Activated CD4-positive, alpha-beta T cell treated with anti-CD3 and anti-CD28 coated beads, Interleukin-2, amount 50 U/mL, for 24 hours (primary cell): ENCODE measurements at places on chromosomes 3 and 15.

- no peak for DNase-seq
Measured at GRCh38 chr3:24225385-24225950, 269.2 kb downstream of the THRB start.

DNA sequence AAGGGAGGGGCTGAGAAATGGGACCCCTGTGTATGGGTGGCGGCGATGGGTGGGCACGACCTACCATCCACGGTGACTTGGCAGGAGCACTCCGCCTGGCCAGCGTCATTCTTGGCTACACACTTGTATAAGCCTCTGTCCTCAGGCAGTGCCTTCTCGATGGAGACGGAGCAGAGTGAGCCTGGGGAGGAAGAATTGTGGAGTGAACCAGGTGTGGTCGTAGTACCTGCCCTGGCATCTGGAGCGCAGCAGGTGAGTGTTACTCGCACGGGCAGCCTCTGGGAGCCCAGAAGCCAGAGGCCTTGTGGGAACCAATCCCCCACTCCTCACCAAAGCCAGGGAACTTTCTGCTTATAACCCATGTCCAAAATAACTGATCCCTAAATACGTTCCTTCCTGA is 107.8 kb upstream of the HACD2 start:
- DNase-seq, result no peak

- DNase-seq, result no peak
Measured at GRCh38 chr3:66224220-66224619, 3.4 kb downstream of the SLC25A26 start.

DNA sequence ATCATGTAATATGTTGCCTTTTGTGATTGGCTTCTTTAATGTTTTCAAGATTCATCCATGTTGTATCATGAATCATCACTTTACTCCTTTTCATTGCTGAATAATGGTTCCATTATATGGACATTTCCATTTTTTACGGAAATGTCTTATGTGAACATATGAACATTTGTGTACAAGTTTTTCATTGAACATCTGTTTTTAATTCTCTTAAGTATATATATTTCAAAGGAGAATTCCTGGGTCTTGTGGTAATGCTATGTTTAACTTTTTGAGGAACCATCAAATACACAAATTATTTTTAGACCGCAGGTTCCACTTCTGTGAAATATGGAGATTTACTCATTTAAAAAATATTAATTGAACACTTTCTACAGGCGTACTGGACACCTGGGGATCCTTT is 85.7 kb downstream of the ARIH1 start:
- DNase-seq, result no peak

GRCh38 chr15:88621789-88622604 is 857 bp downstream of the AEN start:
- DNase-seq, result no peak

- DNase-seq, result no peak
Measured at GRCh38 chr15:100663915-100664281, 61.5 kb downstream of the ASB7 start.

DNA sequence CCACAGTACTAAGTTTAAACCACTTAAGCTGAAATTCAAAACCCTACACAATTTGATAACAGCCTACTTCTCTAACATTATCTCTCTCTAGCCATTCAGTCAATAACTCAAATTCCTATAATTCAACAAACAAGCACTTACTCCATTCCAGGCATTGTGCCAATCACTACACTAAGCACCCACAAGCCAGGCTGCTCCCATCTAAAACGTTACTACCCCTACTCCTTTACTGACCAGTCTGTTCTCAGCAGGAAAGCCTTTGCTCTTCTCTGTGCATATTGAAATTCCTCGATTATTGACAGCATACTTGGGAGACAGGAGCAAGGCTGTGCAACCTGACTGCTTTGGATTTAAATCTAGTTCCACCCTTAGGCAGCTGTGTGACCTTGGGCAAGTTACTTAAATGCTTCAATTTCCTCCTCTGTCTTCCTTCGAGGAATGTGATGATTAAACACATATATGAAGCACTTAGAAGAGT is 177.2 kb upstream of the THBS1 start:
- DNase-seq, result no peak

DNA sequence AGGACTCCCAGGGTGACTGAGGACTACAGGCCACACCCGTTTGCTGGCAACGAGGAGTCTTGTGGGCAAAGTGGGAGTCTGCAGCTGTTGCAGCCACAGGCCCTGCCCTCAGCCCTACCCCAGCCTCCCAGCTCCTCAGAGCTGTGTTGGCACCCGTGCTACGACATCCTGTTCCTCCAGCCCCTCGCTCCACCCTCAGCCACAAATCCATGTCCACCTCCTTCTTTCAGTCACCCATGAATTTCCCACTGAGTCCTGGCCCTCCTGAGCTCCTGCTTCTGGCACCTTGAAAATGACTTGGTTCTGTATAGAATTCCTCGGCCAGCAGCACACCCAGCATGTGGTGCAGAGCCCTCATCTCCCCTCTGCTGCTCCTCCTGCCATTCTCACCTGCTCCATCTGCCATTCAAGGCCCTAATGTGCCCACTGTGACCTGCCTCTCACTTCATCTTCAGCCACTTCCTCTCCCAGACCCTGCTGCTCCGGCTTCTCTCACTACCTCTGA is 20.9 kb upstream of the VILL start:
- no peak for DNase-seq

GRCh38 chr15:97783240-97783639 is 177.3 kb upstream of the ARRDC4 start:
- DNase-seq, result no peak

DNA sequence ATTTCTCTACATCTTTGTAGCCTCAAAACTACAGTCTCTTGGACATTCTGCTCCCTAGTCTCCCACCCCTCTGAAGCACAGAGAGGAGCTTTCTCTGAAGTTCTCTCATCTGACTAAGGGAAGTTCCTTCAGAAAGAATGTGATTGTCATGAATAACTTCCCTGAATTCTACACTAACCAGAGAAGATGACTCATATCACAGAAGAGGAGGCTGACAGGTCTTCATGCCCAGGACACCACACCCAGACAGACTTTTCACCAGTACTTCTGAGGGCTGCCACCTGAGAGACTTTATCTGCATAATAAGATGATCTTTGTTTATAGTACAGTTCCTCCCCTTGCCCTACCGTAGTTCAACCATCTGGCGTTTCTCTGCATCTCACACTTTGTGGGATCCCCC is 52.8 kb downstream of the CDIN1 start:
- DNase-seq, result no peak

- no peak for DNase-seq
Measured at GRCh38 chr15:57634290-57634689, 42.6 kb downstream of the MYZAP start.

DNA sequence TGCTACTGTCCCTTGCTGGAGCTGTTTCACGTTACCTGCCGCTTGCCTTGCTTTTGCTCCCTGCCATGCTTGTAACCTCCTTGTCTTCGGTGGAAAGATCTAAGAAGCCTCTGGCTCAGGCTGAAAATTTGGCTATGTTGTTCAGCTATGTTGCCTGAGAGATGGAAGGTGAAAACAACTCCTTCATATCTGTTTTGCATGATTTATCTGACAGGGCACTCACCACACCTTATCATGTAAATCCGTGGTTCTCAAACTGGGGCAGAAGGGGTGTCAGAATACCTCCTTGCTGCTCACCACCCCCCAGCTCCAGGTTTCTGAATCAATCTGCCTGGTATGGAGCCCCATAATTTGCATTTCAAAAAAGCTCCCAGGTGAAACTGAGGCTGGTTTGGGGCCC is 6.5 kb upstream of the CORO2B start:
- no peak for DNase-seq

- no peak for DNase-seq
Measured at GRCh38 chr3:7190095-7190494, 329.2 kb downstream of the GRM7 start.

DNA sequence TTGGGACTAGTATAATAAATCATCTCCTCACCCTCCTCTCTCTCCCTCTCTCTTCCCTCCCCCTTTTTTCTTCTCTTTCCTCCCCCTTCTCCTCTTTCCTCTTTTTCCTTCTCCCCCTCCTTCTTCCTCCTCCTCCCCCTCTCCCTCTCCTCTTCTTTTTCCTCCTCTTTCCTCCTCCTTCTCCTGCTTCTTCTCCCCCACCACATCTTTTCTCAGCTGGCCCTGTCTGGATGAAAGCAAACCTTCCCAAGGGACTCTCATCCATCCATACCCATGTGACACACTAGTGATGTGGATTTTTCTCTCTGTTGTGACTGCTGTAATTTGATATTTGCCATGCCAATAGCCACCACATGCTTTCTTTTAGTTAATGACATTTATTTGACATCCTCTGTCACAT is 127.2 kb downstream of the EBLN2 start:
- no peak for DNase-seq

GRCh38 chr3:122705379-122705778 is 24.7 kb downstream of the PARP14 start:
- DNase-seq, result no peak

DNA sequence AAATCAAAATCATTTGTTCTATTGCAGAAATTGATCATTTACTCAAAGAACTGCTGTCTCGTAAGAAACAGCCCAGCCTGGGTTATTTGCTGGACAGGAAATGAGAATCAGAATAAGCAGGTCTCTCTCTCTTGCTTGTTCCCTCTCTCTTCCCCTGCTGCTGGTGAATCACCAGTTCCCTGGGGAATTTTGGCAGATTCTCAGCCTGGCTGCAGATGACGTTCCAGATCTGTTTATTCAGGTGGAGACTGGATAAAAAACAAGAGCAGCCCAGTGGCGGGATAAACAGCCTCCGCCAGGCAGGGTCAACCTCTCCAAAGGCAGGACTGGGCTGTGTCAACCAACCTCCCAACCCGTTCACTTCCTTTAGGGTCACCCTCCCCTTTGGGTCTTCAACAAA is 72.1 kb downstream of the LRIG1 start:
- DNase-seq, result no peak
